NCI-H1694 (cell line): ENCODE measurements at places on chromosomes 11 and 22.

GRCh38 chr11:130118636-130119387, 40.8 kb upstream of the ST14 start:
- DNase-seq, result no peak

- DNase-seq, result no peak
Measured at GRCh38 chr22:49450498-49450897, 377.2 kb downstream of the BRD1 start.

GRCh38 chr11:14331476-14332136, 27.4 kb downstream of the RRAS2 start:
- no peak for DNase-seq

GRCh38 chr11:60988658-60989057, 17.2 kb downstream of the CD6 start:
- DNase-seq, result no peak

GRCh38 chr11:92703449-92703830, 266.0 kb upstream of the MTNR1B start:
- DNase-seq, result no peak
